Activated CD8-positive, alpha-beta memory T cell treated with anti-CD3 and anti-CD28 coated beads, Interleukin-2, amount 10 ng/mL, durations not matched to agents 7 days and 5 days (primary cell): ENCODE measurements at places on chromosomes 7 and 10.
A peak's percentile ranks its signal among the peaks of the same experiment; 100 is the strongest.

GRCh38 chr10:124308811-124309210 is 109.9 kb downstream of the OAT start:
- no peak for DNase-seq

GRCh38 chr10:122344741-122345258 is 29.7 kb upstream of the PLEKHA1 start:
- DNase-seq = no peak

GRCh38 chr10:114142018-114142417 is 32.0 kb downstream of the CCDC186 start:
- no peak for DNase-seq

DNA sequence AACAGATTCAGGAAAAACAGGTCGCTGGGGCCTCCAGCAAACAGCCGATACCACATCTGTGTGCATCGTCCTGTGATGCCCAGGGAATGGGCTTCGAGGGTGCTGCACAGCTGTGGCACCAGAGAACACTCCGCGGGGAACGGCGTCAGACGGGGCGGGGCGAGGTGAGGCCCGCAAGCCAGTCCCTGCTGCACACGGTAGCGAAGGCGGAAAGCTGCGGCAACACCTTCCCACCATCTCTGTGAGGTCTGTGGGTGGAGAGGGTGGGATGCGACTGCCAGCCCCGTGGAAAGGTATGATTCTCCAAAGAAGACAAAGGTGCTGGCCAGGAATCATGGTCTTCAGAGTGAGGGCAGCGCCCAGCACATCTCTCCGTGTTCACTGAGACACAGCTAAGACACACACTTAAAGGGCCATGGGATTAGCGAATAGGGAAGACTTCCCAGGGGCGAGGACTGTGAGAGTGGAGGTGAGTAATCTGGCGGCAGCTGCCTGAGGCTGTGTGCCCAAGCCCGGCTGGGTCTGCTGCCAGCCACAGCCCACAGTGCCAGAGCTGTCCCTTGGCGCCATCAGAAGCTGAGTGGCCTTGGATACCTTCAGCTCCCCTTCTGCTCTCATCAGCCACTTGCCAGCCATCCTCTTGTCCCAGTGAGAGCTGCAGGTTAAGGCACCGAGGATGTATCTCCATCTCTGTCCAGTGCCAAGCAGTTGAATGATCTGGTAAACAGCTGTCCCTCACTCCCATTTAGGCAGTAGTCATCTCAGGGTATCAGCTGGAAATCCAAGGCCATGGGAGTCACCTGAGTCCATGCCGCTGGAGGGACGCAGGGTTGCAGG is 17.6 kb downstream of the PRKAG2 start:
- DNase-seq = no peak

DNA sequence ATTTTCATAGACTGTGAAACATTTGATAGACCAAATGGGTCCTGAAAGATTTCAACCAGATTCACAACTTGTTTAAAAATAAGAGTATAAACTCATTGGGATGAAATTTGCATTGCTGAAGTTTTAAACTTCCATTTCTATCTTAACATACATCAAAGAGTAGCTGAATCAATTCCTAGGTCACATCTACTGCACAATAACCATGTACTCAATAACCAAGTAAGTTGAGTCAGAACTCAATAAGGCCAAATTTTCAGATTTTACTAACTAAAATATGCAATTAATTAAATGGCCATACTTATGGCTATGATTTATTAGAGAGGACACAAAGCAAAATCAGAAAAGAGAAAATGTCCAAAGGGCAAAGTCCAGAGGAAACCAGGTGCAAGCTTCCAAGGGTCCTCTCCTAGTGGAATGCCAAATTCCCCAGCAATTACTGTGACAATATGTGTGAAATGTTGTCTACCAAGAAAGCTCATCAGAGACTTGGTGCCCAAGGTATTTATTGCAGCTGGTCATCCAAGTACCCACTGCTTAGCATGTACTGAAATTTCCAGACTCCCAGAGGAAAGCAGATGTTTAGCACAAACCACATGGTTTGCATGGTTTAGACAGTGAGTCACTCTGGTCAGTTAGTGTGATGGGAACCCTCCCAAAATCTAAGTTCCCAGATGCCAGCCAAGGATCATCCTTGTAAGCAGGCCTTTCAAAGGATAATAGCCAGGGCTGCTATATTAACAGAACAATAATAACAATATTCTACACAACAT is 238.9 kb downstream of the IPMK start:
- no peak for DNase-seq

GRCh38 chr7:97027427-97028234 is 3.0 kb upstream of the DLX5 start:
- peak; percentile 72 for DNase-seq

GRCh38 chr10:70114902-70115301 is 17.7 kb downstream of the AIFM2 start:
- no peak for DNase-seq

GRCh38 chr7:158316466-158317031 is 271.1 kb downstream of the PTPRN2 start:
- DNase-seq = no peak

DNA sequence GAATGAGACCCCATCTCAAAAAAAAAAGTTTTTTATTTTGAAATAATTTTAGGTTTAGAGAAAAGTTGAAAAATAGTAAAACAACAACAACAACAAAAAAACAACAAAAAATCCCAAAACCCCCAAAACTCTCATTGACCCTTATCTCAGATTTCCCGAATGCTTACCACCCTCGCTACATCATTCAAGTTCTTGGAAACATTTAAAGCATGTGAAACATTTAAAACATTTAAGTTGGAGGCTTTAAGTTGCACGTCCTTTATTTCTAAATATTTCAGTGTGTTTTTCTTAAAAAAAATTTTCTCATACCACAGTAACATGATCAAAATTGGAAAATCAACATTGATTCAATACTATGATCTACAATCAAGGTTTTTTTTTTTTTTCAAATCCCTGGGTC is 382 bp upstream of the ARMS2 start:
- no peak for DNase-seq

DNA sequence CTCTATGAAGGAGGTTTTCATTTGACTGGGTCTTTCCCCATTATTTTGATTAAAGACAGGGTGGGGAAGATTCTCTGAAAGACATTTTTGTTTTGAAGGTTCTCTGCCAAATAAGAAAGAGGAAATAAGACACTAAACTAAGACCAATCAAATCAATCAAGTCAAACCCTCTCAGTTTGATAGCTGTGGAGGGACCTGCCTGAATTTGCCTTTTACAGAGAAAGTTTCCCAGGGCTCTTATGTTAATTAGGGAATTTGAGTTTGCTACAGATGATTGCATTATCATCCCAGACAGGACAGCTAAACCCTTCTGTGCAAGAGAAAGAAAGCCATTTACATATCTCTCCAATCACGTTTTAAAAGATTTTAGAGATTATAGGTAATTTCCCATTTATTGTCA is 80.0 kb downstream of the CSTF2T start:
- DNase-seq = no peak
